ENCODE measurements at places on chromosomes 1 and 21.

DNA sequence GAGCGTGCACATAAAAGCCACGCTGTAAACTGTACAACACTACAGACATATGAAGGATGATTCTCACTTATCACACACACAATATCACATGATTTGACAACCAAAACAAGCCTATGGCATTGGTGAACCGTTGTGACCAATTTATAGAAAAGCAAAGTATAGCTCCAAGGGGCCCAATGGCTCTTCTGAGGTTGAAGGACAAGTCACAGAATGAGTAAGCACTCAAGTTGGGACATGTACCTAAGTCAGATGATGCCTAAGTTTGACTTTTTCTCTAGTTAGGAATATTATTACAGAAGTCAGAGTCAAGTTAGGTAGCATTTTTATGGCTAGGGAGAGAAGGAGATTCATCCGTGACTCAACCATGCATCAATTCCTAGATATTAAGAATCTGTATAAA, 45.7 kb downstream of the PLPP3 start:
- DNase-seq, result no peak

GRCh38 chr1:9731051-9731537, 79.6 kb downstream of the PIK3CD start:
- no peak for DNase-seq

- DNase-seq, result no peak
These were observed 52.7 kb downstream of the AGBL4 start for GRCh38 chr1:49971088-49971487.

- no peak for DNase-seq
These were observed 66.5 kb downstream of the PRRX1 start for GRCh38 chr1:170730438-170730837.

- DNase-seq, result no peak
These were observed 137.6 kb upstream of the RNPC3 start for GRCh38 chr1:103387898-103388297.

DNA sequence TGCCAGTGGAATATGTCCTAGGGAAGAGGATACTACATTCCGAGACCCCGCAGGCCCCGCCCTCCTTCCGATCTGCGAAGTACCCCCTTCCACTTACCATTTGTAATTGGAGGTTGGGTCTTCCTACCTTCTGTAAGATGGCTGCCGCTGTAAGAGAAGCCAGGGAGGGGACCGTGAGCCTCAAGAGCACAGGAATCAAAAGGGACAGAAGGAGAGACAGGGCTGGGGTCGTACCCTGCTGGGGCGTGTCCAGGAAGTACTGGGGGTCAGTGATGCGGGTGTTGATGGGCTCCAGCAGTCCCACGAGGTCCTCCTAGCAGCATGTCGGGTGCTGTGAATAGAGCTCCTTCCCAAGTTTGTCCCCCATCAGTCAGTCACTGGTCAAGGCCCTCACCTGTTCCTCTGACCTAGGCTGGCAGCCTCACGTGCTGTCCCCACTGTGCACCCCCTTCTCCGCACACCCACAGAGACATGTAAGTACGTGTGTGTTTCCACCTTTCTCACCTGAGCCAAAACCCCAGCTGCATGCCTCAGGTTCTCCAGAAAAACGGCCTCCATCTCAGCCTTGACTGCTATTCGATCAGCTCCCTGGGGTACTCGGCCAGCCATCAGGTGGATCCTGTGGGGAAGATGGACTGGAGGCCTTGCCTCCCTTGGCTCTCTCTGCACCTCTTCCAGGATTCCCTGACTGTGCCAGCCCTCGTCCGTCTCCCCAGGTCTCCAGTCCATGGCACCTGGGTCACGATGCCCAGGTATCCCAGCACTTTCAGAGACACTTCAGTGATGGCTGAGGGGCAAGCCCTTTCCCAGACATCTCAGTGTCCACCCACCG, 1.8 kb downstream of the HYI start:
- no peak for DNase-seq

DNA sequence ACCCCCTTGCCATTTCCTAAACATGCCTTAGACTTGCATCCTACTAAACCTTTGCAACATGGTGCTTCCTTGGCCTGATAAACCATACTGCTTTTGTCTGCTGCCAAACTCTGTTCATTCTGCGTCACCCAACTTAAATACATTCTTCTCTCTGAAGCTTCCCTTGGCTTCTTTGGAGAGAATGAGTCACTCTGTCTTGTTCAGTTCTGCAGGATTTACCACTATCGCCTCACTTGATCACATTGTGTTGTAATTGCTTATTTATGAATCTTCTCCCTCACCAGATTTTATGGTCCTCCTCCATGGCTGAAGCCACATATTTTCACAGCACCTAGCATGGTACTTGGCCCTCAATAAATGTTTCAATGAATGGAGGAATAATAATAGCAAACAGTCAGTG, 21.7 kb upstream of the TUT4 start:
- no peak for DNase-seq

- DNase-seq, result no peak
These were observed 122.3 kb downstream of the DHRS3 start for GRCh38 chr1:12495725-12496124.

- no peak for DNase-seq
These were observed 322.0 kb downstream of the CAMTA1 start for GRCh38 chr1:7107109-7107830.

GRCh38 chr1:1157914-1158710, 15.6 kb upstream of the TTLL10 start:
- no peak for DNase-seq

DNA sequence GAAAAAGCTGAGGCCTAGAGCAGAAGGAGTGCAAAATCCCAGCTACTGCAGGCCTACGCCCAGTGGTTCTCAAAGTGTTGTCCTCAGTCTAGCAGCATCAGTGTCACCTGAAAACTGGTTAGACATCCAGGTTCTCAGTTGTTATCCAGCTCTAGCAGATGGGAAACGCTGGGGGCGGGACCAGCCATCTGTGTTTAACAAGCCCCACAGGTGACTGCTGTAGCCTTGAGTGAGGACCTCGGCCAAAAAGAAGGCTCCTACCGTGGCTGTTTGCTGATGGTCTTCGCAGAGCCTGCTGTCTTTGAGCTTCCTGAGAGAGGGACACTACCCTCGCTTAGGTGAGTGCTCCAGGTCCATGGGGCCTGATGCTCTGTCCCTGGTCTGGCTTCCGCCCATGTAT, 69.7 kb downstream of the LRRN2 start:
- DNase-seq, result no peak

DNA sequence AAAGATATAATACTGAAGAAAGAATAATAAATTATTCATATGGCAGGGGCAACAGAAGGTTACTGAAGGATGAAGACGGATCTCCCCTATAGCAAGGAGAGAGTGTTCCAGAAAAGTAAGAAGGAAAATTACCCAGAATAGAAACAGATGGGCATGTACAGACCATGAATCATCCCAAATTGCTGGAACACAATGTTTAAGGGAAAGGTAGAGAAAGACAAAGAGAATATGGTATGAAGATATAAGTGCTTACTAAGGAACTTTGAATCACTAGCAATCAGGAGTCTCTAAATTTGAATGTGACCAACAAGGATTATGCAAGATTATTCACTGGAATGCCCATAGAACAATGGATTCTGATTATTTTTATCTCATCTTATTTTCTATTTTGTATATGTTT, 375.4 kb downstream of the COL11A1 start:
- DNase-seq, result no peak

DNA sequence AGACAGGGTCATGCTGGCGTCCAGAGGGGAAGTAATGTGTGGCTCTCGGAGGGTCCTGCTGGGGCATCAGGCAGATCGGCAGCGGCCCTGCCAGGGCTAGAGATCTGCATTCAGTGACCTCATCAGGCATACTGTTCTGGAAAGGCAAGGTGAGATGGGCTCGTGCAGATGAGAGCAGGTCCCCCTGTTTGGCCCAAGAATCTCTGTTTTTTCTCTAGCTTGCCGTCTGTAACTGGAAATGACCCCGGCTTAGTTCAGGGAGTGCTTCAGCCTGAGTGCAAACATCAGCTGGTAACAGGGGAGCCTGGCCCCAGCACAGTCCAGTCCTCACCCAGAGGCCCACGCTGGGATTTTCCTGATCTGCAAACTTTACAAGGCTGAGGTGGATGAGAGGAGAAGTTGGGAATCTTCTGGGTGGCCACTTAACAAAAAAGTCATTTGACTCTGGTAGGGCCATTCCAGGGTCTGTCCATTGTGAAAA, 2.1 kb downstream of the FAM163A start:
- DNase-seq, result no peak

DNA sequence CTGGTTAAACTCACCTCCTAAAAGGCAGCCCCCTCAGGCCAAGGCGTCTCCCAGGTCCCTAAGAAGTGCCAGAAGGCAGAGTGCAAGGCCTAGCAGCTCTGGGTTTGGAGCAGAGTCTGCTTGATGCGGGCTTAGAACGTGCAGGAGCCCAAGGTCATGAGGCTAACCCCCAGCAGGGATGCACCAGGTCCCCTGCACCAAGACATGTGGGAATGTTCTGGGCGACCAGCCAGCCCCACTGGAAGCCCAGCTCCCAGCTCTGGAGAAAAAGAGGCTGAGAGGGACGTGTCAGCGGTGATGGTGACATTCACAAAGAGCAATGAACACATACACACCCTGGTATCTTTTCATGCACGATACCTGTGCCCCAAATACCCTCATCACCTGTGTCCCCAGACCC, 5.1 kb downstream of the LRRN2 start:
- no peak for DNase-seq

DNA sequence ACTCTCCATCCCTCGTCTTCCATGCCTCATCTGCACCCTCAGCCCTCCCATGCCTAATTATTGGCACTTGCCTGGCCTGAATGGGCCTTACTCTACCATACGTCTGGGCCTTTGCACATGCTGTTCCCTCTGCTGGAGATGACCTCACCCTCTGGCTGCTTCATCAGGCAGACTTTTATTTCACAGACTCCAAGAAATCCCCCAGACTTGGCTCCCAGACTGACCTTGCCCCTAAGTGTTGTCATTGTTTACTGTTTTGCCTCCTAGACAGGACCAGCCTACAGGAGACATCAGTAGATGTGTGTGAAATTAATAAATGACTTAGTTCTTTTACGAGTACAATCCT, 5.2 kb upstream of the AHDC1 start:
- no peak for DNase-seq

- no peak for DNase-seq
These were observed 273.1 kb upstream of the PROX1 start for GRCh38 chr1:213714645-213715044.

DNA sequence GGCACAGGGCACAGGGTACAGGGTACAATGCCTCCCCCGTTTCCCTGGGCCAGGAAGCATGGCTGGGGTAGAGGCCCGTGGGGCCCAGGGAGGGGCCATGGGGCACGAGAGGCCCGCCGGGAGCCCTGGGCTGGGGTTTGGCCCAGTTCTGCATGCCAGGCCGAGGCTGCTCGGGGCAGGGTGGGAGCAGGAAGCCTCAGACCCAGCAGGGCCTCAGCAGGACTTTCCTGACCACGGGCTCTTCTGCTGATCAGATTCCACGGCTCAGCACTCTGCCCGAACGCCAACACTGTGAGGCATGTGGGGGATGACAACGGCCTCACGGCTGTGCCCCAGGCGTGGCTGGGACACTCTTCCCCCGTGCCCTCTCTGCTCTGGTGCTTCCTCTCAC, 104.3 kb downstream of the NPHP4 start:
- DNase-seq, result no peak

GRCh38 chr1:183568176-183569021, 21.9 kb downstream of the NCF2 start:
- DNase-seq, result no peak

GRCh38 chr1:167431261-167431908, 86.9 kb downstream of the CD247 start:
- DNase-seq, result no peak

DNA sequence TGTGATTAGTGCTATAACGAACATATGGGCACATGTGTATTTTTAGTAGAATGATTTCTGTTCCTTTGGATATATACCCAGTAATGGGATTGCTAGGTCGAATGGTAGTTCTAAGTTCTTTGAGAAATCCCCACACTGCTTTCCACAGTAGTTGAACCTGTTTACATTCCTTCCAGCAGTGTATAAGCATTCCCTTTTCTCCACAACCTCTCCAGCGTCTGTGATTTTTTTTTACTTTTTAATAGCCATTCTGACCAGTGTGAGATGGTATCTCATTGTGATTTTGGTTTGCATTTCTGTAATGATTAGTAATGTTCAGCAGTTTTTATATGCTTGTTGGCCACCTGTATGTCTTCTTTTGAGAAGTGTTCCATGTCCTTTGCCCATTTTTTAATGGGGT, 81.8 kb upstream of the SLC44A3 start:
- no peak for DNase-seq

GRCh38 chr1:226034482-226034881, 28.0 kb upstream of the H3-3A start:
- DNase-seq, result no peak

- no peak for DNase-seq
These were observed 126.6 kb downstream of the KCNT2 start for GRCh38 chr1:196481616-196482015.

DNA sequence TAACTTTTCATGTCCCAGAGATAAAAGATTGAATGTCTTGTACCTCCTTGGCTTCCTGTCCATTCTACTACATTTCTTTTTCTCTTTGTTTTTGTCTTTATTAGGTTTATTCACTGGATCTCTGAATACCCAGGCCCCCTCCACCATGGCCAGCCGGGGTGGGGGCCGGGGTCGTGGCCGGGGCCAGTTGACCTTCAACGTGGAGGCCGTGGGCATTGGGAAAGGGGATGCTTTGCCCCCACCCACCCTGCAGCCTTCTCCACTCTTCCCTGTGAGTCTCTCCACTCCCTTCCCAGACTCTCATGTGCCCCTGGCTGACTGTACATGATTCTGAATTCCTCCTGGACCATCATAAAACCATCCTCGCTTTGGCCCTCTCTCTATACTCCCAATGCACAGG, 10.2 kb downstream of the POLR3GL start:
- DNase-seq, result no peak

DNA sequence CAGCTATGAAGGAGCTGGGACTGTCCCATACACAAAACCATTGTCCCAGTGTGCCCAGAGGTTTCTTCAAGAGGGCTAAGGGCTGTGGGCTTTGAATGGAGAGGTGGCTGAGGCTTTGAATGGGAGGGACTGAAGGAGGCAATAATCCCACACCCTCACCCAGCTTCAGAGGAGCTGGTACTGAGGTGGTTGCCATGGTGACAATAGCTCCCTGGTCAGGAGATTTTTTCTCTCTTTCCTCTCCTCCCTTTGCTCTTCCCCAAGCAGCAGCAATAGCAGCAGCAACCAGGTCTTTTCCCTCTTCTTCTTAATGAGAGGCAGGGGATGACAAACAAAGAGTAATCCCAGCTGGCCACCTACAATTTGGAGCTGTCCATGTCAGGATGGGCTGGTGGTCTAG, 1.6 kb downstream of the HPCAL4 start:
- DNase-seq, result no peak

- DNase-seq, result no peak
These were observed 54.6 kb downstream of the TENT5C start for GRCh38 chr1:117660271-117660965.

GRCh38 chr21:29368906-29369305, 70.2 kb downstream of the BACH1 start:
- no peak for DNase-seq
